ENCODE measurements at places on chromosomes 12 and 14.
A peak's percentile ranks its signal among the peaks of the same experiment; 100 is the strongest.

- no peak overlapping the region for H3K4me3 ChIP-seq
- no peak for DNase-seq
- peaks cover 19% of the 10 kb centered on the region for H3K4me1 ChIP-seq
- H3K27ac ChIP-seq: peak overlapping the region; percentile 66
- no peaks in the 10 kb centered on the region for H3K27me3 ChIP-seq
These were observed 42.3 kb downstream of the DAD1 start for GRCh38 chr14:22546722-22547071.

DNA sequence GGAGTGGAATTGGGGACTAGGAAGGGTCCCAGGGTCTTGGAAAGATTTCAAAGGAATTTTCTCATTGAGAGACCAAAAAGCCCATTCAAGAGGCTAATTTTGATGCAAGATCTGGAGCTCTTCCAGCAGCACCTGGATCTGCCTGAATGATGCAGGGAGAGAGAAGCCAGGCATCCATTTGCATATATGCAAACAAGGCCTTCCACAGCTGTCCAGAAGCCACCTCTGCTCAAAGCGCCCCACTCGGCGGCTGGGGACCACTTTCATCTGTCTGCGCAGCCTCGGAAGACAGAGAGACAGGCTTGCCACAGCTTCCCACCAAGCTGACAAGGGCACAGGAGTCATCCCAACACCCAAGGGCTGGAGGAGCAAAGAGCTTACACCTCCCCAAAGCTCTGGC is 295.6 kb downstream of the DPF3 start:
- peaks cover 1% of the 10 kb centered on the region for H3K27me3 ChIP-seq
- H3K4me1 ChIP-seq: no peaks in the 10 kb centered on the region
- DNase-seq: no peak
- H3K4me3 ChIP-seq: no peak overlapping the region
- no peak overlapping the region for H3K27ac ChIP-seq
- H3K36me3 ChIP-seq: no peaks in the 10 kb centered on the region

- H3K4me3 ChIP-seq: no peak overlapping the region
- no peak overlapping the region for H3K27ac ChIP-seq
- no peaks in the 10 kb centered on the region for H3K27me3 ChIP-seq
- DNase-seq: no peak
These were observed 81.6 kb upstream of the FAR2 start for GRCh38 chr12:29067430-29067829.

- H3K27me3 ChIP-seq: no peaks in the 10 kb centered on the region
- no peak for DNase-seq
- H3K4me3 ChIP-seq: no peak overlapping the region
- H3K4me1 ChIP-seq: peaks cover 22% of the 10 kb centered on the region
- peaks cover 92% of the 10 kb centered on the region for H3K36me3 ChIP-seq
These were observed 40.3 kb downstream of the KTN1 start for GRCh38 chr14:55620277-55620676.

DNA sequence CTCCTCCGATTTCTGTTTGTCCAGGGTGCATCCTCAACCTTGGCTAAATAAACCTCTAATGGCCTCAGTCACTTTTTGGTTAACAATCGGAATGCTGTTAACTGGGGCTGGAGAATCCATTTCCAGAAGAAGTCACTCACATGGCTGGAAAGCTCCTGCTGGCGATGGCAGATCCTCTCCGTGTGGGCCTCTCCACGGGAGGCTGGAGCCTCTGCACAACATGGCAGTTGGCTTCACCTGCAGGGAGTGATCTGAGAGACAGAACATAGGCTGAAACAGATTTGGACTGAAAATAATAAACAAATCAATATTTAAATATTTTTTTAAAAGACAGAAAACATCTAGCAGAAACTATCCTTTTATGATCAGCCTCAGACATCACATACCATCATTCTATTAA is 66.8 kb upstream of the FICD start:
- H3K36me3 ChIP-seq: no peaks in the 10 kb centered on the region
- H3K4me3 ChIP-seq: no peak overlapping the region
- H3K4me1 ChIP-seq: no peaks in the 10 kb centered on the region
- no peak overlapping the region for H3K27ac ChIP-seq

GRCh38 chr14:59317798-59318505 is 129.5 kb downstream of the DAAM1 start:
- DNase-seq: no peak
- H3K4me3 ChIP-seq: no peak overlapping the region
- H3K36me3 ChIP-seq: peaks cover 3% of the 10 kb centered on the region
- no peaks in the 10 kb centered on the region for H3K27me3 ChIP-seq
- H3K4me1 ChIP-seq: peaks cover 18% of the 10 kb centered on the region

DNA sequence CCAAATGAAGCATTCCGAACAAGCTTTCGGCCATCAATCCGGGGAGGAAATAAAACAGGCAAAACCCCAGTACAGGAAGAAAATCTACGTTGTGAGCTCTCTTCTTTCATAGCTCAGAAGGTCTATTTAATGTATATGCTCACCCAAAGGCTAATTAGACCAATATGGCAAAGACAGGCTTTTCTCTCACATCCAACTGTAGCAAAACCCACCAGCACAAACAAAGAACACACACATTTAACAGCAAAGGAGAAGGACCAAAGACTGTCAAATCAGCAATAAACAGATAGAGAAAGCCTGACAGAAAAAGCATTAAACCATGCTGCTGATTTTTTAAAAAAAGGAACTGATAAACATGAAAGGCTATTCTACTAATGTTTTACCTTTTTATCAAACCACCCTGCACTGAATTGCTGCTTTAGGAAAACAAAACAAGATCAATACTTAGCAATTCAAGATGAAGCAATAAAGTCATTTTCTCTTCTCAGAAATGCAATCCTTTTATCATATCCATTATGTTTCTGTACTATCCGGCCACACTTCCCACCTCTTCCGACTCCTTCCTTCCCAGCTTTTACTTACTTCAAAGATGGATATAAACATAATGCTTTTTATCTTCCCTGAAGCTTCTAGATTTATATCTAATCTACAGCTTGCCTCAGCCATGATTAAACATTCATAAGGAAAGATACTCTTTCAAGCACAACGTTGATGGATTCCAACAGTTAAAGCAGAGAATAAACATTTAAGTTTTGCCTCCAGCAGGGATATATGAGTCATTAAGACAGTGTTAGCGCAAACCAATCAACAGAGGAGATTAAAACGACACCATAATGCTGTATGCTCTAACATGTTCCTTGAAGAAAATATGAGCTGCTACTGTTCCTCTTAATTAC is 74.6 kb upstream of the BBS10 start:
- no peaks in the 10 kb centered on the region for H3K4me1 ChIP-seq
- no peaks in the 10 kb centered on the region for H3K27me3 ChIP-seq
- no peak overlapping the region for H3K27ac ChIP-seq
- H3K36me3 ChIP-seq: no peaks in the 10 kb centered on the region
- no peak overlapping the region for H3K4me3 ChIP-seq

GRCh38 chr14:68757618-68758081 is 35.2 kb downstream of the ZFP36L1 start:
- H3K4me3 ChIP-seq: no peak overlapping the region
- H3K36me3 ChIP-seq: no peaks in the 10 kb centered on the region
- DNase-seq: peak; percentile 74
- no peaks in the 10 kb centered on the region for H3K27me3 ChIP-seq
- peak overlapping the region; percentile 66 for H3K27ac ChIP-seq

- no peaks in the 10 kb centered on the region for H3K27me3 ChIP-seq
- H3K4me1 ChIP-seq: peaks cover 29% of the 10 kb centered on the region
- peak within 1 kb of the TSS; percentile 70 for H3K4me3 ChIP-seq
These were observed at the start of gene SPATS2 for GRCh38 chr12:49367381-49368239. Gene SPATS2 (plus strand): TSS chr12:49367462. CDS start chr12:49461013, 93,551 bp downstream.

DNA sequence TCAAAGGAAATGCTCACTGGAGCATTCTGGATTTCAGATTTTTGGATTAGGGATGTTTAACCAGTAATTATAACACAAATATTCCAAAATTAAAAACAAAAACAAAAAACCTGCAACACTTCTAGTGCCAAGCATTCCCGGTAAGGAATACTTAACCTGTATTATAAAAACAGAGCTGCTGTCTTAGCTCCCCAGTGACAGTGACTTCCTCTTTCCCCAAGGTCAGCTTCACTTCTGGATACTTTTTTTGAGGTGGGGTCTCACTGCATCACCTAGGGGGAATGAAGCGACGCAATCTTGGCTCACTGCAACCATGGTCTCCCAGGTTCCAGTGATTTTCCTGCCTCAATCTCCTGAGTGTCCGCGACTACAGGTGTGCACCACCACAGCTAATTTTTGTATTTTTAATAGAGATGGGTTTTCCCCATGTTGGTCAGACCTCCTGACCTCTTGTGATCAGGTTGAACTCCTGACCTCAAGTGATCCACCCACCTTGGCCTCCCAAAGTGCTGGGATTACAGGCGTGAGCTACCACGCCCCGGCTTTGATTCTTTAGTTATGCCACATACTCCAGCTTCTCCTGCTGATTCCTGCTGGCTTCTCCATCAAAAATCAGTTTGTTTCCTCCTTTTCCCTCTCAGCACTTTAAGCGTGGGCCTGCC is 15.9 kb downstream of the PPP1CC start:
- no peak for DNase-seq
- H3K4me1 ChIP-seq: no peaks in the 10 kb centered on the region
- H3K27ac ChIP-seq: no peak overlapping the region
- H3K36me3 ChIP-seq: peaks cover 7% of the 10 kb centered on the region
- H3K4me3 ChIP-seq: no peak overlapping the region
- no peaks in the 10 kb centered on the region for H3K27me3 ChIP-seq

Data from psoas muscle (tissue), 8 donors.